ENCODE measurements at places on chromosomes 4 and X.

- no peak for DNase-seq
These were observed 9.7 kb upstream of the GEMIN8 start for GRCh38 chrX:14039344-14039743.

DNA sequence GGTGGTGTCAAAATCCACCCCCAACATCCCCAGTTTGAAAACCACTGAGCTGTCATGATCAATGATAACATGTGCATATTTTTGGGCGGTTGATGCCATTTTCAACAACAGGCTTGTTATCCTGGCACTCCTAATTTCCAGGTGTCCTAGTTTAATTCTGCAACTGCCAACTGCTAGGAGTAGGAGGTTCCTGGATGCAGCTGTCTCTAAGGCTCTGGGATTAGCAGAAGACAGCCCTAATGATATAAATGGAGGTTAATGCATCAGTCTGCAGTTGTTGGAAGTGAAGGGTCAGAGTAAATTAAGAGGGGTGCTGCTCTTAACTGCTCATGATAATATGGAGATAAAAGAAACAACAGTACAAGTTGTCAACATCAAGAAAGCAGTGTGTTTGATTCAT, 23.8 kb downstream of the ARFIP1 start:
- DNase-seq = no peak

DNA sequence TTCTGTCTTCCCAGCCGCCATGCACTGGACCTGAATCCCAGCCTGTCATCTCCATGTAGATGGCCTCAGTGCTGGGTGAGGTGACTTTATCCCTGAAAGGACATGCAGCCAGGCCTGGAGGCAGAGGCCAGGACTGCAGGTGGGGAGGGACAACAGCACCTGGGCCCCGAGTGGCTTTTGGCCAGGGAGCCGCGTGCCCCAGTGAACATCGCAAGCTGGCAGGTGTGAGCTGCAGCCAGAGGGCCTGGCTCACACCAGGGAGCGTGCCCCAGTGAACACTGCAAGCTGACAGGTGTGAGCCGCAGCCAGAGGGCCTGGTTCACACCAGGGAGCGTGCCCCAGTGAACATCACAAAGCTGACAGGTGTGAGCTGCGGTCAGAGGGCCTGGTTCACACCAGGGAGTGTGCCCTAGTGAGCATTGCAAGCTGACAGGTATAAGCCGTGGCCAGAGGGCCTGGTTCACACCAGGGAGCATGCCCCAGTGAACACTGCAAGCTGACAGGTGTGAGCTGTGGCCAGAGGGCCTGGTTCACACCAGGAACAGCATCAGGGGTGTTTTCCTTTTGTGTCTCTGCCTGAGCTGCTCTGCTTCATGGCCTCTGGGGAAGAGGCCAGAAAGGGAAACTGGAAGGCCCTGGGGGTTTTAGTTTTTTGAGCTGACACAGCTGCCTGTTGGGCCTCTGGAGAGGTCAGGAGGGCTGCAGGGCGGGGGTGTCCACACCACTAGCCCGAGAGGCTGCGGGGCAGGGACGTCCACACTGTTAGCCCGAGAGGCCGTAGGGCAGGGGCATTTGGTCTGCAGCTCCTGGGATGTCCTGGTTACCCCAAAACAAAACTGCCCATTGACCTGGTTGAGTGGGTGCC, 22.7 kb upstream of the PSAPL1 start:
- no peak for DNase-seq

DNA sequence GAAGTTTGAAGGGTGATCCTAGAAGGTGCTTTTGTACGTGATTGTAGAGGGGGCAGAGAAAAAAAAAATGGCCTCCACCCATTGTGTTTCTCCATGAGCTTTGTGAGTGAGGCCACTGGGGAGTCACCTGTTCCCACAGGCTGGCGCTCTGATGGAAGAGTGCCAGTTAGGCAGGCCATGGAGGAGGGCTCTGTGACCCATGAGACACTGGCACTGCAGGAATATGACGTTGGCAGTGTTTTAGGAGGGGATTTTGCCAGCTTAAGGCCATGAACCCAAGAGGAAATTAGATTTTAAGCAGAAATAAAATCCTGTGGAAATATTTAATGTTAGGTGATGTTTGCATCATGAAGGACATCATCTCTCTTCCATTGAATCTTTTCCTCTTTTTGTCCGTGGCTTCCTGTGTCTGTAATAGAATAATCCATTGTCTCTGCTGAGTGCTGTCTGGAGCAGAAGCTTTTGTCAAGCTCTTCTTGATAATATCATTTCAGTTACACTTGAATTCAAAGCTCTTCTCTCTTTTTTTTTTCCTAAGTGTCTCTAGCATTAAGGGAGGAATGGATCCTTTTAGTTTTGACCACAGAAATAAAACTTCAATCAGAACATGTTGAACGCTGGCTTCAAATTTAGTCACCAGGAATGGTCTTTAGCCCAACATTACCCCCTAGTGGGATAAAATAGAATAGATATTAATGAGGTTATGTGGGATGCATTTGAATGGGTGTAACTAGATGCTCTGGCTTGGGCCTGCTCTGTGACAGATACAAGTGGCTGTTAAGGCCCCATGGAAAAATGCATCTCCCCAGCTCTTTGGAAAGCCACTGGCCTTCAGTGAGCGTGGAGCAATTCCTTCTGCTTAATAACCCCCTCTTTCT, 41.0 kb upstream of the UCP1 start:
- DNase-seq = no peak

- DNase-seq = no peak
These were observed 185.6 kb upstream of the BANK1 start for GRCh38 chr4:101604976-101605375.

GRCh38 chrX:526295-527224, 104.0 kb upstream of the SHOX start:
- no peak for DNase-seq

GRCh38 chrX:136909119-136909705, 28.7 kb upstream of the RBMX start:
- DNase-seq = no peak

DNA sequence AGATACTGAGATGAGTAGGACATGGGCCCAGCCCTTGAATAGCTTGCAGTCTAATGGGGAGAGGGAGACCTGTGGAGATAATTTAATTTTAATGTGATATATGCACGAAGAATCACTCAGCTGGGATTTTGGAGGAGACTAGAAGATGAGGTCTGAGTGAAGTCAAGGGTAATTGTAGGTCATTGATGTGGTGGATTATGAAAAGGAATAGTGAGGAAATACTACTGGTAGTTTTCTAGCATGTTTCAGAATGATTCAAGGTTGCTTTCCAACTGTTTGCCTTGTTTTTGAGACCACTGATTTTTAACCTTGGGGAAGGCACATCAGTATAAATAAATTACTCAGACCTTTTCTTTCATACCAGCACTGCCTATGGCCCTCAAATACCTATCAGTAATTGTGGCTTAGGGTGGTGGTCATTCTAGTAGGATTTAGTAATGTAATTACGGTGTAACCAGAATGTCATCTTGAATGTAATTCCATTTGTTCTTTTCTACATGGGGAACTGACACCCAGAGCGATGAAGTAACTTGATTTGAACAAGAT, 25.6 kb downstream of the PTTG2 start:
- no peak for DNase-seq

GRCh38 chr4:89161841-89162240, 50.5 kb downstream of the TIGD2 start:
- no peak for DNase-seq

DNA sequence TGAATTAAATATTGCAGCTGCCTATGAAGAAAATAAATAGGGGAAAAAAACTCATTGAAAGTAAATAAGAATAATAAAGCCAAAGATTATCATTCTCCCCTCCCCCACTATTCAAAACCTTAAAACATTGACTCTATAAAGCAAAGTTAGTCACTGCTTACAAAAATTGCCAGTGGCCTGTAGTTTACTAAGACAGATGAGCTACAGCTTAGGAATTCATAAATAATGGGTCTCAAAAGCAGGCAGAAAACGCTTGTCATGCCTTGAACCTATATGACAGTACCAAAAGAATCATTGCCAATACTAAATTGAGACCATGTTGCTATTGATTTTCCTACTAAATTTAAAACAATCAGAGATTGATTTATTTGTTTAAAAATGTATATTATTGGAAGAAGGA, 78.9 kb downstream of the SLC10A7 start:
- DNase-seq = peak; percentile 14

DNA sequence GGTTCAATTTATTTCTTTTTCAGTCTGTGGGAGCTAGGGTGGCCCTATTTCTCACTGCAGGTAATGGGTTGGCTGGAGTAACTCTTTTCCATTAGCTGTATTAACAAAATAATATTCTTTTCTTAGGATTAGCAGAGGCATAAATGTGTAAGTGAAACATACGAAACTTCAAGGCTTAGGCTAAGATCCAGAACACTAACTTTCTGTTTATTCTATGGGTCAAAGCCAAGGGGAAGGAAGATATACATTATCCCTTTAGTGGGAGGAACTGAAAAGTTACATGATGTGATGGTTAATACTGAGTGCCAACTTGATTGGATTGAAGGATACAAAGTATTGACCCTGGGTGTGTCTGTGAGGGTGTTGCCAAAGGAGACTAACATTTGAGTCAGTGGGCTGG, 66.4 kb downstream of the DCAF8L2 start:
- no peak for DNase-seq

GRCh38 chrX:129606918-129607317, 47.8 kb downstream of the APLN start:
- DNase-seq = no peak

DNA sequence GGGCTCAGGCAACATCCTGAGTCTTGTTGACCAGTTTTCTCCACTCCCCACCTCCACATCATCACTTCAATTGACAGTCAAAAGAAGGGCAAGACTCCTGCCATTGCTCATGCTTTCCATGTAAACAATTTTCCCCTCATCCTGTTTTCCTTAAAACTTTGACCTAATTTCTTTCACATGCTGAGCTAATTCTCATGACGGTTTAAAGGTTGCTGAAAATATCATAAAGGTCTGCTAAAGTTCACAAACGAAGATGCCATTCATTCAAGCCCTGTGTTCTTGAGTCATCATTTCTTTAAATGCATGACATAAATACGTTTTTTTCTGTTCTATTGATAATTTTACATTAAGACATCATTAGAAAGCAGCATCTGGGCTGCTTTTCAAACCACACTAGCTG, 353.9 kb downstream of the NKX6-1 start:
- no peak for DNase-seq

GRCh38 chr4:19807505-19807904, 444.2 kb upstream of the SLIT2 start:
- DNase-seq = peak; percentile 2

- DNase-seq = no peak
These were observed 17.8 kb downstream of the HMGB3 start for GRCh38 chrX:151000861-151001331.

DNA sequence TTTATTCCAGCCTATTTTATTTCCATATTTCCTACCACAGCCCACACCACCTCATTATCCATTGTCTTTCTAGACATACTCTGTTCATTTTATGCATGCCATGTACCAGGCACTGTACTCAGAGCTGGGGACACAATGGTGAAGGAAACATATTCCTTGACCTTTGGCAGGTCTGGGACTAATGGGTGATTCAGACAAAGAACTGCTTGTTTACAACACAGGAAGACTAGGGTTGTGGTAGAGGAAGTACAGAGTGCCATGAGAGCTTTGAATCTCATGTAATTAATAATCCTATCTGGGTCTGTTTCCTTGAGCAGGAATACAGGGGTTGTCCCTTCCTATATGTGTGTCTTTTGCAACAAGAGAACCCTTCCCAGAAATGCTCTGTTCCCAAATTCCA, 75.1 kb upstream of the NUDT10 start:
- no peak for DNase-seq

DNA sequence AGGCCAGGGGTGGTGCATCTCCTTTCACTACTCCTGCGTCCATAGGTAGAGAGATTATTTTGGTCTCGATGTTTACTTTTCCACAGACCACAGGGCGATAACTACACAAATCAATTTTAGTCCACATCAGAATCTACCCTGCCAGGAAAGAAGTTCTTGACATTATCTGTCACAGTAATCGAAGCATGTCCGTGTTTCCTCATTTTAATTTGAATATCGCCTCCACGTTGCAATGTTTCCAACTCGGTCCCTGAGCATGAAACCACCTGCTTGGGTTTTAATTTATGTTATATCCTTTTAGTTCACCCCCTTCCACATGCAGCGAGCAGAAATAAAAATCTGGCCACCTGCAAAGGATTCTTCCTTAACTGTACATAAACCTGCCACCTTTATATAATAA, 100.1 kb upstream of the ATXN3L start:
- DNase-seq = no peak

GRCh38 chr4:173522160-173522950, 7.7 kb downstream of the HAND2 start:
- DNase-seq = no peak

- DNase-seq = no peak
These were observed 25.8 kb downstream of the CRMP1 start for GRCh38 chr4:5866841-5867813.

GRCh38 chr4:79540143-79540542, 132.1 kb upstream of the GK2 start:
- DNase-seq = no peak

GRCh38 chr4:153428941-153429475, 37.2 kb upstream of the TMEM131L start:
- no peak for DNase-seq

DNA sequence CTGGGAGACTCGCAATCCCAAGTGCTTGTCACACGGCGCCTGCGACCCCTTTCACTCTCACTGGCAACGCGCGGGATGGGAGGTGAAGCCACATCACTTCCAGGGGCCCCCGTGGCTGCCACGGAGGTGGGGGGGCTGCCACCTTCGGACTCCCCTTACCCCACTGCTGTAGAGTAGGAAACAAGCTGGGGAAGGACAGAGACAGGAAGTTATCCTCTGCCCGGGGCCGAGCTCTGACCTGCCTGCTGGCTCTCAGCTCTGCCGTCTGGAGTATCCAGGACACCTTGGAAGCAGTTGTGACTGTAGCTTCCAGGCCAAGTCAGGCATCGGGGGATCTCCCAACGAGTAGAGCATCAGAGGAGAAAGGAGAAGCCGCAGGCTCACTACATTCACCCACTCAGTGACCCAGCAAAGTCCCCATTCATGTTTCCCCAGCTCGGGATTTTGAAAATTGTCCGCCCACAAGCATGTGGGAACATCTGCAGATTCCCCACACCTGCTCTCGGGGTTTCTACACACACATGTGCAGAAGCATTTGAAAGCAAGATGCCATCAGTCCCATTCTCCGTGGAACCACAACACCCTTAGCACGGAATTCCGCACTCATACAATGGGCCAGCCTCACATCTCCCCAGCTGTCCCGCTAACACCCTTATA, 10.8 kb downstream of the PDZD4 start:
- DNase-seq = no peak
